ENCODE measurements at places on chromosomes 1 and 21. TPM values are rescaled to one million over a fixed set of nuclear protein-coding genes. Genes with fewer than 3 reads are reported as not detected.

- no peaks in the 10 kb centered on the region for H3K27me3 ChIP-seq
- no peaks in the 10 kb centered on the region for H3K36me3 ChIP-seq
- H3K4me3 ChIP-seq = no peak overlapping the region
- H3K4me1 ChIP-seq = no peaks in the 10 kb centered on the region
- no peak for DNase-seq
- H3K27ac ChIP-seq = no peak overlapping the region
Measured at GRCh38 chr1:110309139-110309538, 30.0 kb upstream of the RBM15 start.

GRCh38 chr1:8374356-8374755 is 56.4 kb downstream of the SLC45A1 start:
- H3K4me3 ChIP-seq = no peak overlapping the region
- H3K27ac ChIP-seq = peak overlapping the region; percentile 85
- peaks cover 75% of the 10 kb centered on the region for H3K4me1 ChIP-seq
- no peak for DNase-seq

GRCh38 chr1:60033066-60033465 is 40.5 kb downstream of the C1orf87 start:
- H3K4me1 ChIP-seq = no peaks in the 10 kb centered on the region
- H3K36me3 ChIP-seq = no peaks in the 10 kb centered on the region
- H3K27ac ChIP-seq = no peak overlapping the region
- no peaks in the 10 kb centered on the region for H3K27me3 ChIP-seq
- no peak for DNase-seq

The KIF17 gene
- 9.3 TPM for total RNA-seq

Data from thyroid gland (tissue), 4 donors.